Stromal cell of bone marrow (primary cell): ENCODE measurements at places on chromosomes 1 and 21.

GRCh38 chr1:28580722-28581530, 11.1 kb upstream of the RAB42 start:
- no peak for DNase-seq

DNA sequence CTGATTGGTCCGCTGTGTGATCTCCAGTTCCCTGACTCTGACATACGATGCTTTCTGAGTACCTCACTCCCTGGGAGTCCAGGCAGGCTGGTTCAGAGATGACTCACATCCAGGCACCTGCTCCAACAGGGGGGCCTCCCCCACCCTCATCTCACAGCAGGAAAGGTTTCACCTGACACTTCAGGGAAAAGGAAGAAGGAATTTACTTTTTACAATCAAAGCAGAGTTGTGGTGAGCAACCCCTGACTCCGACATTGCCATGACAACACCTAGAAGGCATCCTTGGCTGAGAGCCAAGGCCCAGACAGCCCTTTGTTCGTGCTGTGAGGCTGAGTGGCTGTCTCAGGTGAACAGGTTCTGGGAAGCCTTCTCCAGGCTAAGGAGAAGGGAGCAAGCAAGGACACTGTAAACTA, 164.6 kb upstream of the GJB5 start:
- DNase-seq: no peak

DNA sequence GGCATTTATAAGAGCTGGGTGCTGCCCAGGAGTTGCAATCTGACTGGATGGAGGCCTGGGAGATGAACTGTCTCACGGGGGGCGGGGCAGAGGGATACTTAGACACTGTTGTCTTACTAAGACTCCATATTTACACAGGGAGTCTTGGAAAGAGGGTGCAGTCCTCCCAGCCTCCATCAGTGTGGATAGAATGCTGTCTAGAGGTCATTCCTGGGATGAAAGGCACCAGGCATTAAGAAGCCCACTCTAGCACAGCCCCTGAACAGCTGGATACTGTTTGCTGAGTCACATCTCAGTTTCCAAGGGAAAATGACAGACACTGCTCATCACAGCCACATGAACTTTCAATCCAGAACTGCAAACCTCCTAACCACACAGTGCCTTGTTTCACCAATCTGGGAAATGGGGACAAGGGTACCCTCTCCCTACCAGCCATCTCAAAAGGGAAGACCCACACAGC, 43.3 kb downstream of the SSBP3 start:
- DNase-seq: no peak

- no peak for DNase-seq
Observed at GRCh38 chr1:51960262-51960661, 30.2 kb downstream of the RAB3B start.

DNA sequence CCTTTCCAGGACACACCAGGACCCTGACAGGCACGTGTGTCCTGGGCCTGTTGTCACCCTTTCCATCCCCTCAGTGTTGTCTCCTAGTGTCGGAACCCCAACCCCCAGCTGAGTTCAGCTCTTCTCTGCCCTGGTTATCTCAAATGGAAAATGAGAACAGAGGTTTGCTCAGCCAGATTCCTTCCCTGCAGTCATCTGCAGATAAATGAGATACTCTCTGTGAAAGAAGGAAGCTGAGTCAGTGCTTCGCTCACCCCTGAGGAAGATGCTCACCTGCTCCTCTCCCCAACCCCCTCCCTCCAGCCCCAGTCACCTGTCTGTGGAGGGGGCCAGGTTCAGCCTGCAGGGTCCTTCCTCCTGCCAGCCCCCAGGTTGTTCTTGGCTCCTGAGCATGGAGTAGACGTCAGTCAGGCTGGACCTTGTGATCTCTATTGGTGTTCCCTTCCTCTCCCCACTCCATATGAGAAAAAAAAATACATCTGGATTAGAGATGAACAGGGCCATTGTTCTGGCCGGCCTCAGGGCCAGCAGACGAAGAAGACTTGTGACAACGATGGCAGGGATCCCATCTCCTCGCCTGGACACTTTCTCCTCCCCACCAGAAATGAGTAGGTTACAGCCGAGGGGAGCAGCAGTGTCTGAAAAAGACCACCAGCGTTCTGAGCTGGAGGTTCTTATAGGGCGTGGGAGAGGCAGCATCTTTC, 20.9 kb downstream of the PHGDH start:
- no peak for DNase-seq

- no peak for DNase-seq
Observed at GRCh38 chr1:232084584-232085223, 458.1 kb downstream of the DISC1 start.
